ENCODE measurements at places on chromosomes 5 and 9. TPM values are rescaled to one million over a fixed set of nuclear protein-coding genes. Genes with fewer than 3 reads are reported as not detected.
A peak's percentile ranks its signal among the peaks of the same experiment; 100 is the strongest.

- no peak overlapping the region for H3K4me3 ChIP-seq
- DNase-seq = no peak
- no peaks in the 10 kb centered on the region for H3K4me1 ChIP-seq
- no peaks in the 10 kb centered on the region for H3K36me3 ChIP-seq
- no peak overlapping the region for H3K27ac ChIP-seq
- no peaks in the 10 kb centered on the region for H3K27me3 ChIP-seq
These were observed 433.4 kb downstream of the TMEM38B start for GRCh38 chr9:106127776-106128175.

GRCh38 chr5:110968246-110969005 is 103.1 kb upstream of the TSLP start:
- DNase-seq = peak; percentile 60
- H3K4me3 ChIP-seq = no peak overlapping the region
- H3K27me3 ChIP-seq = no peaks in the 10 kb centered on the region
- H3K4me1 ChIP-seq = peaks cover 6% of the 10 kb centered on the region
- H3K27ac ChIP-seq = no peak overlapping the region

DNA sequence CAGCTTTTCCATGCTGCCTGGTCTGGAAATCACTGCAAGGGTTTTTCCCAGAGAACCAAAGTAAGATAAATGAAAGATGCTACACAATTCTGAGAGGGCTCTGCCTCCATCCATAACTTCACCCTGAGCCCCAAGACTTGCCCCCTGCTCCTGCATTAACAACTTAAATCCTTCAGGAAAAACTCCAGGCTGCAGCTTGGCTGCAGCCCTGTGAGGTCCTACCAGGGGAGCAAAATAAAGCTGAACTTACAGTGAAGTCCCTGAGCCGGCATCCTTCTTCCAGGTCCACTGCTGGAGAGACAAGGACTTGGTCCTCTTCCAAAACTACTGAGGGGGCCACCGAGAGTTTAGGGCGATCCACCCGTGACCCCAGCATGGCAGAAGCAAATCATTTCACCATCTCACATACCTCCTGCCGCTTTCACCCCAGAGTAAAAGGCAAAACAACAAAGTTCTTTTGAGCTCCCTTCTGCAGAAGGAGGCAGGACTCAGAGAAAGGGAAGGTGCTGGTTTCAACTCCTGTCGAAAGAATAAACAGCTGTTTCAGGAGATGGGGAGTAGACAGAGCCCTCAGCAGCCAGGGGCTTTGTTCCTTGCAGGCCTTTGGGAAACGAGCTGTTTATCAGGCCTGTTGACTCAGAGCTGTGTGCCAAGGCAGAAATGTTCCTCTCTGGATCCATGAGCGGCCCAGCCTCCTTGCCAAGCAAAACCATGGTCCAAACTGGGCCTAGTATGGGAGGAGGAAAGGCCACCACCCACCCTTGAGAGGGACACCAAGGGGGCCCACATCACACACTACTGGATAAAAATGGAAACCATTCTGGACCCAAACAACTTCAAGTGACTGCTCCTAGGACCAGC is 20.6 kb downstream of the GGTA1 start:
- DNase-seq = no peak
- H3K4me1 ChIP-seq = no peaks in the 10 kb centered on the region
- H3K4me3 ChIP-seq = no peak overlapping the region
- H3K36me3 ChIP-seq = no peaks in the 10 kb centered on the region
- H3K27ac ChIP-seq = no peak overlapping the region
- H3K27me3 ChIP-seq = peaks cover 55% of the 10 kb centered on the region

DNA sequence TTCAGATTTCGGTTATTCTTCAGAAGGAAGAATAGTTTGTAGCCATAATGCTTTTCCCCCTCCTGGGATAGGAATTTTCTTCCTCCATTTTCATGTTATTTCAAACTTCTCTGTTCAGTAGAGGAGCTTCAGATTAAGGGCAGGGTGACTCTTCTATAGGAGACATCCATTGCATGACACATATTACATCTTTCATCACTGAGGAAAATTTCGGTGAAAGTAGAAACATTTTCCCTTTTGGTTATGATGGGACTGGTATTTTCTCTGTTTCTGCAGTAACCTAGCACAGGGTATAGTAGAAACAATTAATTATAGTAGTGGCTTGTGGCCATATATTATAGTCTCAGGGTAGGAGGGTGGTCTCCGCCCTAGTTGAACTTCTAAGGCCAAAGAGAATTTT is 1.1 kb downstream of the IPO11 start:
- no peaks in the 10 kb centered on the region for H3K27me3 ChIP-seq
- H3K4me1 ChIP-seq = no peaks in the 10 kb centered on the region
- no peaks in the 10 kb centered on the region for H3K36me3 ChIP-seq
- no peak overlapping the region for H3K27ac ChIP-seq

GRCh38 chr5:35122819-35123218 is 75.1 kb upstream of the AGXT2 start:
- no peak overlapping the region for H3K4me3 ChIP-seq
- peaks cover 7% of the 10 kb centered on the region for H3K4me1 ChIP-seq
- H3K36me3 ChIP-seq = no peaks in the 10 kb centered on the region
- H3K27ac ChIP-seq = no peak overlapping the region
- H3K27me3 ChIP-seq = no peaks in the 10 kb centered on the region

- no peak overlapping the region for H3K4me3 ChIP-seq
- no peaks in the 10 kb centered on the region for H3K36me3 ChIP-seq
- no peak overlapping the region for H3K27ac ChIP-seq
- H3K27me3 ChIP-seq = no peaks in the 10 kb centered on the region
- H3K4me1 ChIP-seq = no peaks in the 10 kb centered on the region
These were observed 99.2 kb upstream of the IQGAP2 start for GRCh38 chr5:76303921-76304320.

Gene GZMA
- not detected for polyA plus RNA-seq

DNA sequence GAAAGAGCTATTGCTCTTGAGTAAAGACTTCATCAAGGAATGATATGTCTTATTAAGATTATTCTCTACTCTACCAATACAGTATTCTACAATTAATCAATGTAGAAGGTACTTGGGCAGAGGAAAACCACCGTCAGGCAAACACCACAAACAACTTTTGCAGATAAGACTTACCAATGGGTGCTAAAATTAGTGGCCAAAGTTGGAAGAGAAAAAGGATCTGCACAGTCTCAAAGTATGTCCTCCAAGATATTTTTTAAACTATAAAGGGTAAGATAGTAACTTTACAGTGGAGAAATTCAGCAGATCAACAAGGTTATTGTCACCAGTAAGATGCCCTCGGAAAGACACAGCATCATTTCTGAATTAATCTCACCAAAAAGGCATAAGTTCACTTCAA is 38.9 kb downstream of the NRG2 start:
- no peak for DNase-seq
- no peaks in the 10 kb centered on the region for H3K36me3 ChIP-seq
- no peak overlapping the region for H3K4me3 ChIP-seq
- peaks cover 43% of the 10 kb centered on the region for H3K27me3 ChIP-seq
- H3K4me1 ChIP-seq = no peaks in the 10 kb centered on the region
- no peak overlapping the region for H3K27ac ChIP-seq

GRCh38 chr5:145260670-145261069 is 574.5 kb downstream of the PRELID2 start:
- H3K36me3 ChIP-seq = no peaks in the 10 kb centered on the region
- no peaks in the 10 kb centered on the region for H3K4me1 ChIP-seq
- no peak overlapping the region for H3K27ac ChIP-seq
- no peaks in the 10 kb centered on the region for H3K27me3 ChIP-seq
- no peak overlapping the region for H3K4me3 ChIP-seq
